ENCODE measurements at places on chromosomes 13 and 19.

- DNase-seq, result no peak
Observed at GRCh38 chr13:23268441-23268840, 87.7 kb downstream of the SGCG start.

DNA sequence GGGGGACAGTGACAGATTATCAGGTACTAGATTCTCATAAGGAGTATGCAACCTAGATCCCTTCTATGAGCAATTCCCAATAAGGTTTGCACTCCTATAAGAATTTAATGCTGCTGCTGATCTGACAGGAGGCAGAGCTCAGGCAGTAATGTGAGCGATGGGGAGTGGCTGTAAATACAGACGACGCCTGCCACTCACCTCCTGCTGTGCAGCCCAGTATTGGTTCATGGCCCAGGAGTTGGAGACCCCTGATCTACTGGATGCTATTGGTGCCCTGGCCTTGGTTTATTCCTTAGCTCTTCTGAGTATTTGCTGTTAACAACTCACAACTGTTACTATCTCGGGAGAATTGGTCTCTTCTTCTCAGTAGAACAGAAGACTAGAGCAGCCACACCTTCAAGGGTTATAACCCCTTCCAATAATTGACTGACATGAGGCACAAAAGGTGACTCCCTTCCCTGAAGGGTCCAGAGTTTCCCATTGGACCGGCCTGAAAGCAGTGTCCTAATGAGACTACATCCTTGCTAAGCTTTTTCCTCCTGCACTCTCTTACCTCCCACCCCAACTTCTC lies 35.0 kb upstream of the RBM26 start:
- DNase-seq, result no peak

DNA sequence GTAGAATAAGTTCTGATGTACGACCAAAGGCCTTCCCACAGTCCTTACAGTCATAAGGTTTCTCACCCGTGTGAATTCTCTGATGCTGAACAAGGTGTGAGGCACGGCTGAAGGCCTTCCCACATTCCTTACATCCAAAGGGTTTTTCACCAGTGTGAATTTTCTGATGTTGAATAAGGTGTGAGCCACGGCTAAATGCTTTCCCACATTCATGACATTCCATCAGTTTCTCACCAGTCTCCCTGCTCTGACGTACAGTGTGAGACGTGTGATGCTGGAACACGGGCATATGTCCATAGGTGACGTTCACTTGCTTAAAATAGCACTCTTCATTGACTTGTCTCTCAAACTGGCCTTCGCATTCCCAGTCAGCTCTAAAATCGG lies 31.0 kb upstream of the COX7A1 start:
- no peak for DNase-seq

- no peak for DNase-seq
Observed at GRCh38 chr19:17385878-17386611, 8.0 kb downstream of the CCDC194 start.

DNA sequence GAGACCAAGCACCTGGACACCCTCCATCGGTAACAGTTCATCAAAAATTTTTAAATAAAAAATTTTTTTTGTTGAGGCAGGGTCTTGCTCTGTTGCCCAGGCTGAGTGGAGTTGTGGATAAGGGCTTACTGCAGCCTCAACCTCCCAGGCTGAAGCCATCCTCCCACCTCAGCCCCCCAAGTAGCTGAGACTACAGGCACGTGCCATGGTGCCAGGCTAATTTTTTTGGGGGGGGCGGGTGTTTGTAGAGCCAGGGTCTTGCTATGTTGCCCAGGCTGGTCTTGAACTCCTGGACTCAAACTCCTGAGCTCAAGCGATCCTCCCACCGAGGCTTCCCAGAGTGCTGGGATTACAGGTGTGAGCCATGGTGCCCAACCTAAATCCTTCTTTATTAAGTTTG lies 4.7 kb downstream of the LGALS7B start:
- no peak for DNase-seq

- no peak for DNase-seq
Observed at GRCh38 chr19:13010038-13010991, 15.0 kb downstream of the NFIX start.

- DNase-seq, result no peak
Observed at GRCh38 chr19:56838024-56838908, 2.3 kb downstream of the PEG3 start.

DNA sequence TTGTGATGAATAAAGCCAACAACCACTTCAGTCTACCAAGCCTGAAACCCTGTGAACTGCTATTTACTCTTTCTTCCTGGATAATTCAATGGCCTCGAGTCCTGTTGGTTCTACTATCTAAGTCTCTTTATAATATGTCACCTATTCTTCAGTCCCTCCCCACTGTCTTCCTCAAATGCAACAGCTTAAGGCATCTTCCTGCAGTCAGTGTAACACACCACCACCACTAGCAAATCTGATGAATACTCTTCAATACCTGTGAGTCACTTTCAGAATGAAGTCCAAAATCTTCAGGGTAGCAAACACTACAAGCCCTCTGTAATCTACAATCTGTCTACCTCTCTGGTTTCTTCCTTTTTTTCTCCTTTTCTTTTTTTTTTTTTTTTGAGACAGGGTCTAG lies 32.9 kb downstream of the ZDHHC20 start:
- DNase-seq, result no peak

- no peak for DNase-seq
Observed at GRCh38 chr19:34148658-34149185, 23.6 kb upstream of the LSM14A start.

Data from chondrocyte (in vitro differentiated cells).